Activated T-cell treated with anti-CD3 and anti-CD28 coated beads, Interleukin-2, amount 50 U/mL, for 72 hours (primary cell): ENCODE measurements at places on chromosomes 2 and 18.
A peak's percentile ranks its signal among the peaks of the same experiment; 100 is the strongest.

DNA sequence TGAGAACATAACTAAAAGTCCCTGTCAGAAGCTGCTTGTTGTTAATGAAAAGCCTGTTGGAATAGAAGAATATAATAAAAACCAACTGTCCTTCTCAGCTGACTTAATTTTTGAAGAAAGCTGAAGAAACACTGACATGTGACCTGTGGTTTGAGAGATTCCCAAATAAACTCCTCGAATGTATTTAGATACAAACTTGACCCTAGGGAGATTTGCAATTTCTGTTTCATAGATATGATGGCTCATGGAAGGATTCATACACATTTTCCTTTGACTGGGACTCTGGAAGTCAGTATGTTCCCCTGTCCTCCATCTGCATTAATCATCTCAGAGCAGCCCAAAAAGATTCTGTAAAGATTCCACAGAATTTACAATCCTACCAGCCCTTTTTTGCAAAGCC, 195.1 kb downstream of the TMEM247 start:
- DNase-seq = no peak

DNA sequence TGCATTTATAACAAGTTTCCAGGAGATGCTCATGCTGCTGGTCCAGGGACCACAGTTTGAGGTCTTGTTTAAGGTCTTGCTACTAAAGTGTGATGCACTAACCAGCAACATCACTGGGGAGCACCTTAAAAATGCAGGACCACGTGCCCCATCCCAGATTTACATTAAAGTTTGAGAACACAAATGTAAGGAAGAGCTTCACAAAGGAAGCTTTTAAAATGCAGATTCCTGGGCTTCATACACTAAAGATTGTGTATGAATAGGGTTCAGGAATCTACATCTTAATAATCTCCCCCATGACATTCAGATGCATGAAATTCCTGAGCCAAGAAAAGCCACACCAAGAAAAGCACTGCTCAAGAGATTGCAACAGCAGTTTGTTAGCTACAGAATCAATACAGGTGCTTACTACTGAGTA, 235.3 kb upstream of the TANK start:
- DNase-seq = no peak

DNA sequence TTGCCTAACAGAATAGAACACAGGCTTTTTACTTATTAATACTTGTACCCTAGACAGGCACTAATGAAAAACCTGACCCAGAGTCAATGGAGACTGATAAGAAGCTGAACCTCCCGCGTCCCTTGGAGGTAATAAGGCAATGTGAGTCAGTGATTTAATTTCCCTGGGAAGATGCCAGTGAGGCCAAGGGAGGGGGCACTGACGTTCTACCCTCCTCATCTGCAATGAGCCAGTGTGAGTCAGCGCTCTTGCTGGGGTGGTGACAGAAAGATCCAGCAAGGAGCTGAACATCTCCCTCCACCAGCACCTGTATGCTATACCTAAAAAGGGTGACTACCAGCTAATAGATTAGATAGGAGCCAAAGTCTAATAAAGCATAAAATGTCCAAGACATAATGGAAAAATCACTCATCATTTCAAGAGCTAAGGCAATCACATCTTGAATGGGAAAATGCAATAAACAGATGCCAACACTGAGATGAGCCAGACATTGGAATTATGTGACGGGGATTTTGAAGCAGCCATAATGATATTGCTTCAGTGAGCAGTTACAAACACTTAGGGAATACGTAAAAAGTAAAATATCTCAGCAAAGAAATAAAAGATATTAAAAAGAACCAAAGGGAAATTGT, 116.9 kb downstream of the TPGS2 start:
- DNase-seq = no peak

DNA sequence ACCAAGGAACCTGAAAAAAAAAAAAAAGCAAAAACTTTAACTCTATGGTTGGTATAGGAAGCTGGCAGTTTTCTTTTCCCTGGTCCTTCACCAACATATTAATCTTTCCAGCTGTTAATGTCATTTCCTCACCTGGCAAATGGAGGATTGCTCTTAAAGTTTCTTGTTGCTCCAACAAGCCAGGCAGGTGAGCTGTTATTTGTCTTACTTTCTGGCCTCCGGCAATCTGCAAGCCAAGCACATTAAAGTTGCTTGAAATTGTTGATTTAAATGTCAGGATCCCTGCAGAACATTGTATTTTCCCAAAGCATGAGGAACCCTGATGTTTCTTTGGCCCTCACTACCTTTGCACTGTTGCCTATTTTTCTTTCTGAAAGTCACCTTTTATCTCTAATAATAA, 664.9 kb downstream of the METTL4 start:
- no peak for DNase-seq

DNA sequence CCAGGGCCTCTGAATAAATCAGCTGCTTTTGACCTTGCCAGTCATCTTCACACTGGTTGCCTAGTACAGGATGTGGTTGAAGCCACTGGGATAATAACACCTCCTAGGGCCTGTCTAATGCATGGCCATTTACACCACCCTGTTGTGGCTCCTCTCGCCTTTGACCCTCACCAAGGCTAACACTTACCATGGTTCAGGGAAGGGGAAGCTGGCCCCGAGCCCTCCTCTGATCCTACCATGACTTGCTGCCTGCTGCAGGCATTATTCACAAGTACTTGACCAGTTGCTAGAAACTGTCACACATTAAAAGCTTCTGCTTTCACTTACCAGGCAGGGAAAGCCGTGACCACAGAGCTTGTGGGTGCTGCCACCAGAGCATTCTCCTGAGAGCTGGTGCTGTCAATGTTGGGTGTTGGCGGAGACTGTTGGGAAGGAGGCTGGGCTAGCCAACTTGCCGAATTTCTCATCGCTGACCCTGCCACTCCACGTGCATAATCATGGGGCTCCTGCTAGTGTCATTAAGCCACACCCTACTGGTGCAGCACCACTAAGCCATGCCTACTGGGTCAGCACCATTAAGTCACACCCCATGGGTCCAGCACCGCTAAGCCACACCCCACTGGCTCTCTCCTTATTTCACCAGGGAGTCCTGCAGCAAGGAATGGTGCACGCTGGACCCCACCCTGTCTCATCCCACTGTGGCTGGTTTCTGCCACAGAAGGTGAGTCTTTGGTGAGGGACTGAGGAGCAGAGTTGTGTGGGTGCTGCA, 47.0 kb upstream of the TTC39C start:
- no peak for DNase-seq

GRCh38 chr2:20660506-20661420, 6.2 kb upstream of the GDF7 start:
- DNase-seq = no peak

DNA sequence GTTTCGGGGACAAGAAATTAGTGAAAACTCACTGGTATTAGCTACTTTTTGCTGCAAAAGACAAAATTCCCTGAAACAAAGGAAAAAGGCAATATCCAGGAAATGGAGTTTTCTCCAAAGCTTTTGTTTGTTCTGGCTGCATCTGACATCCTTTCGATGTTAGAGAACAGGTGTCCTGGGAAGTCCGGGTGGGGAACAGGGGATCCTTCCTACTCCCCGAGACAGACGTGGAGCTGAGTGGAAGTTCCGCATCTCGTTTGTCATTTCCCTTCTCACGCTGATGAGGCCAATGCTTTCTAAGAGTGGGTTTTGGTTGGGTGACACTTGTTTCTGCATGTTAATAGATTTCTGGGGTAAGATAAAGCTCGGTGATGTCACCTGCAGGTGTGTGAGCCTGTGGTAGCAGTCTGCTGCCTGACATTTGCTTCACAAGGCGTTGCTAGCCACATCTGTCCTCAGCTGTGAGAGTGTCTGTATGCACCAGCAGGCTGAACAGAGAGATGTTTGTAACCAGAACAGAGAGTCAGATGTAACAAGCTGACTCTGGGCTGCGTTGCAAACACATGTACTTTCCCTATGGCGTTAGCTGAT, 125.9 kb downstream of the ACOXL start:
- peak; percentile 67 for DNase-seq

DNA sequence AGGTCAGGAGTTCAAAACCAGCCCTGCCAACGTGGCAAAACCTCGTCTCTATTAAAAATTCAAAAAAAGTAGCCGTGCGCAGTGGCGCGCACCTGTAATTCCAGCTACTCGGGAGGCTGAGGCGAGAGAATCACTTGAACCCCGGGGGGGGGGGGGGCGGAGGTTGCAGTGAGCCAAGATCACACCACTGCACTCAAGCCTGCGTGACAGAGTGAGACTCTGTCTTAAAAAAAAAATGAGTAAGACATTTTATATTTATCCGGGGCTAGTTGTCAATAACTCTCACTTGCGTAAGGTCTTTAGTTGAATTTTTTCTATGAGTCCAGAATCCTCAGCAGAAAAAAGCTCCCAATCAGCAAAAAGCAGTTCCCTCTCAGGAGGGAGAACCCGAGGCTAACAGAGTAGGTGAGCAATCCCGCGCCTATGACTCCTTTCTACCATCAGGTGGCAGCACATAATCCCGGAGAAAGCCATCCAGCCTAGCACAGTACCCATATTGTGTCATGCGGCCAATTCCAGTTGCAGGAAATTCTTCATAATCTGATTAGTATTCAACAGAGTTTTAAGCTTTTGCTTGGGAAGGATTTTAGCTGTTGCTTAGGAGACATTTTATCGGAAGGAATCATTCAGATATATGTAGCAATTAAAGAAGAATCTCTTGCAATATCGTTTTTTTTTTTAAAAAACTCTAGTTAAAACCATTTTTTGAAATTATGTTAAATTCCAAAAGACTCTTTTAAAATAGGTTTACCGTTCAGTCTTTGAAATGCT, 11.9 kb upstream of the CRYGA start:
- DNase-seq = peak; percentile 61

DNA sequence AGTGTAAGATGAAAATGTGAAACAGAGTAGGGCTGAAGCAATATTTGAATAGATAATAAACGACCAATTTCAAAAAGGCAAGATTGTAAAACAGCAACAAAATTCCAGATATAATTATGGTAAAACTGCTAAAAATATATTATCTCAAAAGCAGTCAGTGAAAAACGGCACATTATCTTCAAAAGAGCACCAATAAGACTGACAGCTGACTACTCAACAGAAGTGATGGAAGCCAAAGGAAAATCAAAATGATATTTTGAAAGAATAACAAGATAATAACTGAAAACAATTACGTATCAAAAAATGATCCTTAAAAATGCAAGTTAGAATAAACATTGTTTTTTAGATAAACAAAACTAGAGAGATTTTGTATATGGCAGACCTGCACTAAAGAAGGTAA, 920.6 kb upstream of the FAM98A start:
- DNase-seq = no peak

DNA sequence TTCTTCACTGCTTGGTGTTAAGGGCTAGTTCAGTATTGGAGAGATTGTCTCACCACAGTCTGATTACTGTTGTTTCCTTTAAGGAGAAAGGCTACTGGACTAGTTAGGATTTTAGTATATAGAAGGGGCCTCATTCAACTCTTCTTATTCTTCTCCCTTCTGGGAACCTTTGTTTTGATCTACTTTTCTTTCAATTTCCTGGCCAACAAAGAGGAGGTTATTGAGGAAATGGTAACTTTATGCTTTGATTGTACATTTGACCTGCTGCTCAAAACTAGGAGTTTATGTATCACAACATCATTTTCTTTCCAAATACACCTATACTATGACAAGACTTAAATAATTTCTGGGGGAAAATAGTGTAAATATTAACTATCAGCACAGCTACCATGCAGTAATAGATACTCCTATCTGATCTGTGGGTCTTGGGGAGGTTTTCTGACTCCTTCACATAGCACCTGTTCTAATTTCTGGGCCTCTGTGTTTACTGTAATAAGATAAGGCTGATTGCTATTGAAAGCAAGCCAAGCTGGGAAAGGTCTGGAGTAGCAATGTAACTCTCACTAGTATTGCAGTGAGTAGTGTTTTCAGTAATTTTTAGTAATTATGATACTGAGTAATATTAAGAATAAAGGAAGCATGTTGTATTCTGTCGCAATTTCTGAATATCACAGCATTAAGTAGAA, 395.3 kb downstream of the NUP35 start:
- DNase-seq = no peak

GRCh38 chr18:73683409-73684238, 464.0 kb downstream of the FBXO15 start:
- DNase-seq = no peak

DNA sequence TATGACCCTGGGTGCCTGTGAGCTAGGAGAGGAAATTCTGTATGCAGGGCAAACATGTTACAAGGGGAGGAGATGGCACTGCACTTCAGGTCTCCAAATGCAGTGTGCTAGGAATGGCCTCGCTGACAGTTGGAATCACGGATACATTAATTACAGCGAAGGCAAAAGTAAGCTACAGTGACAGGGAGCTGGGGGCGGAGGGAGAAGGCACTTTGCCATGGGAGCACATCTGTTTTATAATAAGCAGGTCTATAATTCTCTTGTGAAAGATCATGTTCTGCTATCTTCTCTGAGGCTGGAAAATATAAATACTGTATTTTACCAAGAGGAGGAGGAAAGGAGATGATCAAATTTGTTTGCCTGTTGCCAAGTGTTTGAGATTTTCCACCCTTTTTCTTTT, 56.3 kb upstream of the FZD5 start:
- DNase-seq = no peak

GRCh38 chr2:152421521-152422370, 86.8 kb downstream of the FMNL2 start:
- DNase-seq = peak; percentile 32
